Urinary bladder (tissue), 4 donors: ENCODE measurements at places on chromosomes 6 and 20. TPM values are rescaled to one million over a fixed set of nuclear protein-coding genes. Genes with fewer than 3 reads are reported as not detected.

ZBTB12 gene
- 10.1 TPM for polyA plus RNA-seq

DNA sequence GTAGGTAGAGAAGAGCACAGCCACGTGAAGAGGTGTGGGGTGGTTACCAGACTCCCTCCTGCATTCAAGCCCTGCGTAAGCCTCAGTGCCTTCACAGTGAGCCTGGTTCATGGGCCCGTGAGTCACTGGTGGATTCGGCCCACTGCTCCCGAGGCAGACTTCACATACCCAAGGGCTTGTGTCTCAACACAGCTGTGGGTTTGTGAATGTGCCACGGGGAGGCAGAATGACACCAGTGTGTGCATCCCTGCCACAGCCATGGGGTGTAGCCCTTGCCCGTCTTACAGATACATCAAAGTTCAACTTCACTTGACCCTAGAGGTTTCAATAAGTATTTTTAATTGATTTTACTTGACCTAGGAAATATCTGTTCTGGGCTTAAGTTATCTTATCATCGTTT, 108.5 kb downstream of the MAP3K4 start:
- DNase-seq, result no peak

- DNase-seq, result no peak
Measured at GRCh38 chr6:167751579-167752115, 75.1 kb upstream of the AFDN start.

MAPK13 gene
- polyA plus RNA-seq, result 7.9 TPM

SLC44A4 gene
- 4.2 TPM for polyA plus RNA-seq

APOBEC2 gene
- 0.41 TPM for polyA plus RNA-seq

DNA sequence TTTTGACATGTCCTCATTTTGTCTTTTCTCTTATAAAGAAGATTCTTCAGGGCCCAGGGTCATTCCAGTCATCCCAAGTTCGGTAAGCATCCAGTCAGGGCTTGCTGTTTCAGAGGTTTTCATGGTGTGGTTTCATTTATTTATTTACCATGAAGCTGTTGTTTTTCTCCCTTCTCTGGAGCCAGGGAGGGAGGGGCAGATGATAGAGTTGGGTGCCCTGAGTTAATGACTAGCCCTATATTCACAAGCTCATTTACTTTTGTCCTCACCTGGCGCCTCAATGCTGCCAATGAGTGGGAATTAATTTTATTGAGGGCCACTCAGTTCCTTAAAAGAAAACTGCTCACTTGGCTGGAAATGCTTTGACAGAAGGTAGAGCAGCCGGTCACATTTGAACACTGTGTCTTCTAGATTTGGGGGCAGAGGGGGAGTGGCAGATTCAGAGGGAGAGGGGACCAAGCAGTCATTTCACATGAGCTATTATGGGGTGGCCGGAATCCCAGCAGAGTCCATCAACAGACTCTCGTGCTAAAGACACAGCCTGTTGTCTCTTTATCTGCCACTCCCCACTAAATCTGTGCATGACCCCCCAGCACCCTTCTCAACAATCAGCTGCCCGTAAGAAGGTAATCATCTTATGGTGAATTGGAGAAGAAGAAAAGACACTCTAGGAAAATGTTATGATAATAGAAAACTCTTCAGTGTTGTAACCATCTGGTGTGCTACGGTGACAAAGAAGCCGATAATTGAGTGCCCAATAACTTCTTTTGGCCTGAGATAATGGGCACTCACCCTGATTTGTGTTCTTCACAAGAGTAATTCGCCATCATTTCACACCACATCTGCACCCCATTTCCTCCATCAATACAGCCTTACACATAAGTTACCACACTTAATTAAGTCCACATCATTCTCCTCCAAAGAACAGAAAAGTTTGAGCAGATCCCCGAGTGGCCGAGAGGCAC, 573.5 kb upstream of the JAG1 start:
- DNase-seq, result no peak

GSTA1 gene
- polyA plus RNA-seq, result 0.24 TPM

SMPD2 gene
- 9.5 TPM for polyA plus RNA-seq
